ENCODE measurements at places on chromosomes 3 and 15. TPM values are rescaled to one million over a fixed set of nuclear protein-coding genes. Genes with fewer than 3 reads are reported as not detected.
A peak's percentile ranks its signal among the peaks of the same experiment; 100 is the strongest.

The CFAP91 gene
- total RNA-seq: 6.5 TPM

The ATP1B3 gene
- 32.5 TPM for total RNA-seq

The SGO1 gene
- 0.34 TPM for total RNA-seq

GRCh38 chr3:16378415-16378814, 113.4 kb downstream of the OXNAD1 start:
- no peak for DNase-seq

- no peak for DNase-seq
These were observed 26.4 kb downstream of the PEAK1 start for GRCh38 chr15:77393471-77393840.

DNA sequence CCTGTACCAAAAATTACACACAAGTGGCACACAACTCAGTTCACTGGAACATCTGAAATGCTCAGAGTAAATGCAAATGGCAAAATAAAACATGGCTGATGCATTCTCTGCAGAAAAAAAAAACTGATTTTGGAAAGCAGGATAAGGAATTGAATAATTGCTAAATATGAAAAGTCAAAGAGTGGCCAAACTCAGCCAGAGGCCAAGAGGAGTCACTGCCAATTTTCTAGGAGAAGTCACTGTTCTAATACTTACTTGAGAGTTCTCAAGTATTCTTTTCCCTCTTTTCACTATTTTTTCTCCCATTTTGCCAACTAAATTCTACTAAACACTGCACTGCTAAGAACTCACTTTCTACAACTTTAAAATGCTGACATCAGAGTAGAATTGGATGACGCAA, 1018.6 kb downstream of the TUSC7 start:
- DNase-seq: no peak

DNA sequence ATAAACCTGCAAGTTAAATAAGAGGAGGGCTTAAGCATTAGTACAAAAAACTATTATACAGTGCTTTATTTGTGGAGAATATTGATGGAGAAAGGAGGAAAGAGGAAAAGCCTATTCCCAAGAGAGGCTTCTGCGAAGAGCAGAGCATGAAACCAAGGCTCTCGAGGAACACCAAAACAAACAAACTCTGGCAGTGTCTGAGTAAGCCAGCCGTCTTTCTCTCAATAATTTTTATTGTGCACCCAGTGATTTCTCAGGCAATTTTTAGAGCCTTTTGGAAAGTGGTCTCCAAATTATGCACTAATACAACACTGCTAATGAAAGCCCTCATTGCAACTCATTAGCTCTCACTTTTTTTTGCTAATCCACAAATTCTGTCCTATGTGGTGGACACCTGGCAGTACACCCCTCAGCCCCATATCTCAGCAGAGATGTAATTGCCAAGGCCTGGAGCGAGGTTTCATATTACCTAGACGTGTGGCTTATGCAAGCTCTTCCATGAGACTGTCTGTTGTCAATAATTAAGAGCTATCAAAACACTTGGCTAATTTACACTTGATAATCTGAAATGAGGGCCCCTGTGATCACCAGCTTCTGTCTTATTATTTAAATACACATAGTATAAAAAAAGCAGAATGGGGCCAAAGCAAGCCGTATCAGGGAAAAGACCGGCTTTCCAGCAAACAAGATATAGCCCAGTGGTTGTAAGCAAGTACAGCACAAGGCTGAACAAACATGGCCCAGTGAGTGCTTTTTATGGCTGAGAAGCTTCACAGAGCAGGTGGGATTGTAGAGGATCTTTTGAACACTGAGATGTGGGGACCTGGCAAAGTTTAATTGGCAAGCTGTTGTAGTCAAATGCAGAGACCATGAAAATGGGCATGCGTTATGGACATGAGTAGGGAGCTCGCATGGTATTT, 216.9 kb downstream of the ROBO2 start:
- no peak for DNase-seq

DNA sequence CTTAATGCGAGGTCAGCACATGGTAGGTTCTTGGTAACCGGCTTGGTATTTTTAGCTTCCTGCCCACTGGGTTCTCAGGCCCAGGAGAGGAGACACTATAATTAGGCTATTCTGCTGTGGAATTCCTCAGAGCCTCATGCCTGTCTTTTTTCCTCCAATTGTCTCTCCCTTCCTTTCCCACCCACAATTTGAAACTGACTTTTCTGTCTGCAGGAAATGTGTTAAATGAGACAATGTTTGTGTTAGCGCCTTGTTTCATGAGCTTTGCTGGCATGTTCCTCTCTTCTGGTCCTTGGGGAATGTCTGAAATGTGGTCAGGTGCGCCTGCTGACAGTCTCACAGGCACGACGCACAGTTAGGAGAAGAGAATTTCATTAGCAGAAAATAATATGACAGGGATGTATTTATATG, 223.6 kb upstream of the CTNNB1 start:
- no peak for DNase-seq

- no peak for DNase-seq
These were observed 48.3 kb upstream of the THSD4 start for GRCh38 chr15:71066983-71067382.

- no peak for DNase-seq
These were observed 3.7 kb downstream of the CHST13 start for GRCh38 chr3:126527455-126528211.

- DNase-seq: no peak
These were observed 778.5 kb downstream of the NTRK3 start for GRCh38 chr15:87477737-87478686.

DNA sequence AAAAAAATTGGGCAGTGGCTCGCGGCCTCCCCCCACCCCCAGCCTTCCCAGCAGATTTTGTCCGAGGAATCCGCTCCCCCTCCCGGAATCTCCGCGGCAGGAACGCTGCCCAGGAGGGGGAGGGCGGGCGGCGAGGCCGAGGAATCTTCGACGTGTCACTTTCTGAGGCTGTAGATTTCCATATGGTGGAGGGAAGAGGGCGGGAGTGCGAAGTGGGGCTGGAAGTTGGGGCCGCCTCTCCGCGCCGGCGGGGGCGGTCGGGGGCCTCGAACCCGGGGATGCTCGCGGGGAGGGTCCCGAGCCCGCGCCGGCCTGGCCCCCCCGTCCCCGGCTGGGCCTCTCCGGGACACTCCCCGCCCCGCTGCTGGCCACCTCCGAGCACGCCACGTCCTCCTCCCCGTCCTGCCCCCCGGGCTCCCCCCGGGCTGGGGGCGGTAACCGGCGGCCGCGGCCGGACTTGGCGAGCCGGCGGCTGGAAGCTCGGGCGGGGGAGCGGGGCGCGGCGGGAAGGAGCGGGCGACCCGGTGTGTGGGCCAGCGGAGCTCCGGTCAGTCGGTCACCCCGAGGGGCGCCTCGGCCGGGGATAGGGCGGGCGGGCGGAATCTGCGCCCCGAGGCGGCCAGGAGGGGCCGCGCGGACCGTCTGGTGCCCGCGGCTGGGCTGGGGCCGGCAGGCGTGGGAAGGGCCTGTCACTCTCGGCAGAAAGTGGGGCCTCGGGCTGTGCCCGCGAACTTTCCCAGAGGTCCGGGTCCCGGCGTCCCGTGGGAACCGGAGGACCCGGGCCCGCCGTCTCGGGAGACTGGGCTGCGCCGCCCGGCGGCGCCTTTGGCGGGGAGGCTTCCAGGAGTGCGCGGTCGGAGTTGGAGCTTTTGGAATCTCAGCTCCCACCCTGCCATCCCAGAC, 951 bp downstream of the FNDC3B start:
- no peak for DNase-seq

DNA sequence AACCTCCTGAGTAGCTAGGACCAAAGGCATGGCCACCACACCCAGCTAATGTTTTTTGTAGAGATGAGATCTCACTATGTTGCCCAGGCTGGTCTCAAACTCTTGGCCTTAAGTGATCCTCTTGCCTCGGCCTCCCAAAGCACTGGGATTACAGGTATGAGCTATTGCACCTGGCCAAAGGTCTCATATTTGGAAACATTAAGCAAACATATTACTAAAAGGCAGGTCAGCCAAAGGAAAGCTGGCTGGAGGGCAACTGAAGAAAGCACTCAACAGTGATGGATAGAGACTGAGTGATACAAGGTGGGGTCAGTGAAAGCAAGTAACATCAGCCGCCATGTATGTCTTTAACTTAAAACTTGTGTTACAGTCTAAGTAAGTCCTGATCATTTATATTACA, 57.5 kb downstream of the TBC1D2B start:
- DNase-seq: no peak

GRCh38 chr15:88399021-88399685, 68.0 kb downstream of the MRPL46 start:
- DNase-seq: peak; percentile 77

- DNase-seq: no peak
These were observed 184.8 kb upstream of the CHL1 start for GRCh38 chr3:11734-12133.
